ENCODE measurements at places on chromosomes 5 and 9. TPM values are rescaled to one million over a fixed set of nuclear protein-coding genes. Genes with fewer than 3 reads are reported as not detected.

DNA sequence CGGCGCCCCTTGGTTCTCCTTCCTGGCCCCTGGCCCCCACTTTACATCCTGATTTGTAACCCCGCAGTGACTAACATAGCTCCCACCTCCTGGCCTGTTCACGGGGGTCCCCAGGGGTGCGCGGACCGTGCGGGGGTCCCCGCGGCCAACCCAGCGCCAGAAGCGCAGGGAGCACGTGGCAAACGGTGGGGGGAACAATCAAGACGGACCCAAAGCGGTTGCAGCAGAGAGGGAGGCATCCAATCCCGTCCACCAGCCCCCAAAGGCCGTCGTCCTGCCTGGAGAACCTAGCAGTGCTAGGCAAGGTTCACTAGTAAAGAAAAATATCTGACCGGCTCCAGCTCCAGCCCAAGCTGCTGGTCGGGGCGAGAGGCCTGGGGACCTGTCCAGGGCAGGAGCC is 201.5 kb downstream of the AUH start:
- DNase-seq: no peak

The RASA1 gene
- 18.0 TPM for total RNA-seq

- no peak for DNase-seq
Measured at GRCh38 chr9:95080961-95081647, 236.4 kb downstream of the FANCC start.

The BRIX1 gene
- total RNA-seq: 6.7 TPM

GRCh38 chr5:74992791-74993190 is 59.6 kb downstream of the GCNT4 start:
- DNase-seq: no peak

DNA sequence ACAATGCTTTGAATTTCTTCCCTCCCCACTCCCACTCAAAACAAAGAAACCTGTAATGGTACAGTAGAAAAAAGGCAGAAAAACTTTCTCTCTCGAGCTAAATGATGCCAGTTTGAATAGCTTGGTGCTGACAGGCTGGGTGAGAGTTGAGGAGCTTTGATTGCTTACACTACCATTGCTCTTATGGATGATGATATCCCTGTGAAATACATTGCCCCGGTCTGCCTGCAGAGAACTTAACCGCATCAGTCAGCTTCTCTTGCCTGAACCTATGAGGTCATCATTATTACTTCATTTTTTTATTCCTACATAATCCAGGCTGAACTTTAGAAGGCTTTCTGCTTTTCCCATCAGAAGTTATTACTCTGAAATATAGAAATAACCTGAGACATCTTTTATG is 69.3 kb downstream of the ISL1 start:
- DNase-seq: no peak

DNA sequence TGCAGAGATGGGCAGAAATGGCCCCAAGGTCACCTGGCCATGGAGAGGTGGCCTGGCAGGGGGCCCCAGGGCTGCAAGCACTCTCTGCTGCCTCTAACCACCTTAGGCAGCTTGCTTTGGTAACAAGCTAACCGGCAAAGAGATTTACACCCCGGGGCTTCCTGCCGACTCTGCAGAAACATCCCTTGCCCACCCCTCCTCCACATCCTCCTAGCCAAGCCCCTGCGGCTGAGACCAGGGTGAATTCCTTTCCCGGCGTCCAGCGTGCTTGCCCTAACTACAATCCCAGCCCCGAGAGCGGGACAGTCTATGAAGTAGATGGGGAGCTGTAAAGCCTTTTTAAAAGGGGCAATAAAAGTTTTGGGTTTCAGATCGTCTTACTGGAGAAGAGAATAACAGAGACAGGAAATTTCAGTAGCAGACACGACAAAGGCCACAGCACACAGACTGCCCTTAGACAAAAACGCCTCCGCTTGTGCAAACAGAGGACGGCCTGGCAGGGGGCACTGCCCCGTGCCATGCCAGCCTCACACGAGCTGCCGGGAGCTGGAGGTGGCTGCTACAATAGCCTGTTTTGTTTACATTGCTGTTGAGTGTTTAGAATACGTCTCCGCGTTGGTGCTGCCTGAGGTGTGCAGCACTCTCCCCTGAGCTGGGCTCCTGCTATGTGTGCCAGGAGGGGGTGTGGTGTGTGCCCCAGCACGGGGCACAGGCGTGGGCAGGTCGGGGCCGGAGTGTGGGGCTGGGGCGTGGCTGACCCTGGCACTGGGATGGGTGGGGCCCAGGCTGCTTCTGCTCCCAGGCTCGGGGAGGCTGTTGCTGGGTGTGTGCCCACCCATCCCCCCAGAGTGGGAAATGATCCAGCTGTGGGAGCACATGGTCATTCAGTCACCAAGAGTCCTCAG is 15.3 kb downstream of the MYMK start:
- peak; percentile 28 for DNase-seq

- no peak for DNase-seq
Measured at GRCh38 chr5:59660737-59661136, 232.8 kb downstream of the PDE4D start.

The DAPK1 gene
- total RNA-seq: 148 TPM

DNA sequence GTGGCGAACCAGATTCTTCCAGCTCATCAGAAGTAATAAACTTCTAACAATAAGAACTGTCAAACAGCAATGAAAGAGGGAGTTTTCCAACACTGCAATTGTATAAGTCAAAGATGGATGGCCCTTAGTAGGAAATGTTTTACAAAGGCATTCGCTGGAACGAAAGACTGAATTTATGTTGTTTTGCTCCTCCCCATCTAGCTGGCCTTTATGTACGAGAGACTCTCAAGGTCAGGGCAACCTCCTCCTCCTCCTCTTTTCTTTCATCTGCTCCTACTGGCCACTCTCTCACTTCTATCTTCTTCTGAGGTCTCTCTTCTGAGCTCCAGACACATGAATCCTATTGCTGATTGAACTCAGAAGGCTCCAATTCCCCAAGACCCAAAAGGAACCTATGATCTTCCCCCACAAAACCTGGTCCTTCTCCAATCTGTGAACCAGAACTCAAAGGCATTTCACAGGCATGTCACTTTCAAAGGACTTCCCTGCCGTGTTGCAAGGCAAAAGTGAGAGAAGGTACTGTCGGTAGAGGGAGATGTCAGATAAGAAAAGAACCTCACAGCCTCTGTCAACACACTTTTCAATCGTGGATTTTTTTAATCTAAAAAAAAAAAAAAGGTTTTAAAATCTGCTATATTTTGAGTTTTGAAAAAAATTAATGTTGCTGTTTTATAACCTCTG is 28.5 kb upstream of the PUM3 start:
- peak; percentile 46 for DNase-seq

The ANKRD33B gene
- 10.8 TPM for total RNA-seq

The N4BP3 gene
- total RNA-seq: 5.1 TPM

- DNase-seq: no peak
Measured at GRCh38 chr5:84506625-84507024, 121.9 kb upstream of the EDIL3 start.

- no peak for DNase-seq
Measured at GRCh38 chr5:116498503-116499048, 76.0 kb downstream of the SEMA6A start.

Data from hematopoietic multipotent progenitor cell (in vitro differentiated cells).